ENCODE measurements at places on chromosomes 11 and 22. TPM values are rescaled to one million over a fixed set of nuclear protein-coding genes. Genes with fewer than 3 reads are reported as not detected.

Gene KRTAP5-9
- 0.77 TPM for total RNA-seq

Gene ACRV1
- not detected for total RNA-seq

DNA sequence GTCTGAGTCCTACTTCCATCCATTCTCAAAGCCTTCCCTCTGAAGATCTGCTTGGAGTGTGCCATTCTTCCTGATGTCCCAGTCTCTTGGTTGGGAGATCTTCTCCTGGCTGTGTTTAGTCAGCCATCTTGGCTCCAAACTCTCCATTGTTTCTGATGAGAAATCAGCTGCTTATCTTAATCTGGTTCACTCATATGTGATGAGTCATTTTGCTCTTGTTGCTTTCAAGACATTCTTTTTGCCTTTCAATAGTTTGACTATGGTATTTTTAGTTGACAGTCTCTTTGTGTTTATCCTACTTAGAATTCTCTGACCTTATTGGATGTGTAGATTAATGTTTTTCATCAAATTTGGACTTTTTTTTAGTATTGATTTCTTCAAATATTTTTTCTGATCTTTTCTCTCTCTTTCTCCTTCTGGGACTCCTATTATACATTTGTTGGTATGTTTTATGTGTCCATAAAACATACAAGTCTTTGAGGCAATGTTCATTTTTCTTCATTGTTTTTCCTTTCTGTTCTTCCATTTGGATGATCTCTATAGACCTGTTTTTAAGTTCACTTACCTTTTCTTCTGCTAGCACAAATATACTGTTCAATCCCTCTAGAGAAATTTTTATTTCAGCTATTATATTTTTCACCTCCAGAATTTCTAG, 77.2 kb upstream of the CLPB start:
- no peak overlapping the region for H3K27ac ChIP-seq
- H3K4me3 ChIP-seq = no peak overlapping the region
- no peaks in the 10 kb centered on the region for H3K4me1 ChIP-seq
- no peak for DNase-seq
- H3K36me3 ChIP-seq = no peaks in the 10 kb centered on the region
- no peaks in the 10 kb centered on the region for H3K27me3 ChIP-seq

DNA sequence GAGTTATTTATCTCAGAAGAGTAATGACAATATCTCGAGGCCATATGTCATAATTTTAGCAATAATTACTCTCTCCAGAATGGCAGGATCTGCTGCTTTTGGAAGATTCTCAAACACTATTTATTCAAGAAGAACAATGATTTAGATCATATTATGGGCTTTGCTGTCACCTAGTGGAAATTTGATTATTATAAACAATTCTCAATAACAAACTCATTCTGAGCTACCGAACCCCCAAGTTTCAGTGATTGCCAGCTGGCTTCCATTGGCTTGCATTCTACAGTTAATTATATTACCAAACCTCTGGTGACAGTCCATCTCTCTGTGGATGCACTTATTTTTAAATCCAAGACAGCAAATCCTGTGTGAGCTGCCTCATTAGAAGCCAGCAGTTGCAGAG, 27.9 kb upstream of the SLC36A4 start:
- no peak for DNase-seq
- no peak overlapping the region for H3K27ac ChIP-seq
- H3K4me1 ChIP-seq = no peaks in the 10 kb centered on the region
- H3K27me3 ChIP-seq = no peaks in the 10 kb centered on the region
- H3K36me3 ChIP-seq = no peaks in the 10 kb centered on the region
- H3K4me3 ChIP-seq = no peak overlapping the region

Gene DDI1
- not detected for total RNA-seq

- no peaks in the 10 kb centered on the region for H3K36me3 ChIP-seq
- H3K27me3 ChIP-seq = no peaks in the 10 kb centered on the region
- no peak overlapping the region for H3K27ac ChIP-seq
- no peak for DNase-seq
Observed at GRCh38 chr11:95920460-95921105, 3.3 kb downstream of the MTMR2 start.

Gene PAX6
- not detected for total RNA-seq

- H3K4me3 ChIP-seq = no peak overlapping the region
- peaks cover 1% of the 10 kb centered on the region for H3K4me1 ChIP-seq
- H3K27ac ChIP-seq = no peak overlapping the region
- DNase-seq = no peak
Observed at GRCh38 chr11:124807201-124807600, 7.0 kb upstream of the MSANTD2 start.

DNA sequence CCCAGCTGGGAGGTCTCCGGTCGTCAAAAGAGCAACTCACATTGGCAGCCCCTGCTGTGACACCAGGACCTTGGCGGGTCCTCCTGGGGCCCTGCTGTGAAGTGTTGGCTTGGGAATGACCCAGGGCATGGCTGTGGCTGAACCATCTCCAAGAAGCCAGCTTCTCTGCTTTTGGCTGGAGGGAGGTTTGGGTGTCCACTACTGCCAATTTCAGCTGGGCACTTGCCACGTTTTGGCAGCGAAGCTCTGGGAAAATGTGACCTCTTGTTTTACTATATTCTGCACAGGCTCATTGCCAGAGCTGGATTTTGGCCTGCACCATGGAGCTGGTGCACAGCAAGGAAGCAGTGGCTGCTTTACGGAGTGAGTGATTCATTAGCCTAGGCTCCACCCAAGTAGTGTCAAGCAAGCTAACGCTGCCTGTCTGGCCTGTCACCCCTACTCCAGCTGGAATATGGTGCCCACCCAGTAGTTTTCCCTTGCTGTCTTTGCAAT, 24.3 kb upstream of the SMCO4 start:
- peak; percentile 43 for DNase-seq
- peaks cover 7% of the 10 kb centered on the region for H3K4me1 ChIP-seq
- H3K27ac ChIP-seq = no peak overlapping the region
- H3K4me3 ChIP-seq = no peak overlapping the region
- H3K27me3 ChIP-seq = no peaks in the 10 kb centered on the region
